Naive thymus-derived CD8-positive, alpha-beta T cell (primary cell): ENCODE measurements at places on chromosomes 2 and 18.

GRCh38 chr2:82139979-82140611, 1835.5 kb upstream of the LRRTM1 start:
- H3K4me3 ChIP-seq = no peak overlapping the region
- DNase-seq = no peak
- no peaks in the 10 kb centered on the region for H3K36me3 ChIP-seq
- no peaks in the 10 kb centered on the region for H3K4me1 ChIP-seq

- no peaks in the 10 kb centered on the region for H3K4me1 ChIP-seq
- peaks cover 4% of the 10 kb centered on the region for H3K27me3 ChIP-seq
- H3K4me3 ChIP-seq = no peak overlapping the region
- H3K36me3 ChIP-seq = no peaks in the 10 kb centered on the region
Measured at GRCh38 chr2:107132070-107132469, 246.1 kb upstream of the ST6GAL2 start.

DNA sequence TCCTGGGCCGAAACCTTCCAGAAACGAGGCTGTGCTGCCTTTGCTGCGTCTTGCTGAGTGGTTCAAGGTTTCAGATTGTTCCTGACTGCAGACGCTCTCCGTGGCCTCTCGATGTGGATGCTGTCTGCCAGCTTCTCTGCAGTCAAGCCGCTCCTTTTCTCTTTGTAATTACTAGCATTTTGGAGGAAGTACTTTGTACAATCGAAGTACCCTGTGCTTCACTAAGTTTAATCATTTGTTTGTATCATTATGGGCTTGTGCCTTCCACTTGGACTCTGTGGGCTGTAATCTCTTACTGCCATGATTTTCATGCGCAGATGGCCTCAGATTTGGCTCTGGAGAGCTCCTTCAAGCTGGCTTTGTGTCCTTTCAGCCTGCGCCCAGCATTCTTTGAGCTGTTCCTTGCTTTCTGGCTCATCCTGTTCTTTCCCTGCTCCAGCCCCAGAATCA, 49.3 kb downstream of the TRAF3IP1 start:
- no peak overlapping the region for H3K4me3 ChIP-seq
- H3K4me1 ChIP-seq = peaks cover 8% of the 10 kb centered on the region
- H3K27me3 ChIP-seq = no peaks in the 10 kb centered on the region
- DNase-seq = no peak
- no peak overlapping the region for H3K27ac ChIP-seq

- no peaks in the 10 kb centered on the region for H3K4me1 ChIP-seq
- no peaks in the 10 kb centered on the region for H3K27me3 ChIP-seq
- DNase-seq = no peak
- no peak overlapping the region for H3K4me3 ChIP-seq
- H3K36me3 ChIP-seq = peaks cover 16% of the 10 kb centered on the region
- H3K27ac ChIP-seq = no peak overlapping the region
Measured at GRCh38 chr2:38128653-38129052, 52.7 kb upstream of the CYP1B1 start.

DNA sequence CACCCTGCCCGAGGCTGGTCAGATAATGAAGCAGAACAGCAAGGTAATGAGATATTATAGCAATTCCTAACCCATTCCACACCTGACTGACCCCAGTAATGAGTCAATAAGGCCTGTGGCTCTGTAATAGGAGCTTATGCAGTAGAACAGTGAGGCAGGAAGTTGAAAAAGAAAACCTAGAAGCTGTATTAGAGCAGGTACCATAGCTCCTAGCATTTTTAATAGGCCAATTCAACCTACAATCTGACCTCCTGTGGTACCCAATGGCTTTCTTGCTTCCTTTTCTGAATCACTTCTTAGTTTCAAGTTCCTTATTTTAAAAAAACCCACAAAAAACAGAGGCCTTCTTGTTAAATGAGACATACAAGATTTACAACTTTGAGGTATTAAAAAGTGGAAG, 43.6 kb upstream of the MAP2 start:
- H3K27me3 ChIP-seq = no peaks in the 10 kb centered on the region
- no peaks in the 10 kb centered on the region for H3K36me3 ChIP-seq
- H3K4me1 ChIP-seq = no peaks in the 10 kb centered on the region
- no peak overlapping the region for H3K27ac ChIP-seq

- H3K4me3 ChIP-seq = no peak within 1 kb of the TSS
- peaks cover 61% of the 10 kb centered on the region for H3K36me3 ChIP-seq
- no peaks in the 10 kb centered on the region for H3K27me3 ChIP-seq
- H3K4me1 ChIP-seq = peaks cover 7% of the 10 kb centered on the region
Measured at GRCh38 chr2:27441958-27442919, at the start of gene KRTCAP3. Gene KRTCAP3 (plus strand): TSS chr2:27442381. CDS start chr2:27442413, 32 bp downstream.

DNA sequence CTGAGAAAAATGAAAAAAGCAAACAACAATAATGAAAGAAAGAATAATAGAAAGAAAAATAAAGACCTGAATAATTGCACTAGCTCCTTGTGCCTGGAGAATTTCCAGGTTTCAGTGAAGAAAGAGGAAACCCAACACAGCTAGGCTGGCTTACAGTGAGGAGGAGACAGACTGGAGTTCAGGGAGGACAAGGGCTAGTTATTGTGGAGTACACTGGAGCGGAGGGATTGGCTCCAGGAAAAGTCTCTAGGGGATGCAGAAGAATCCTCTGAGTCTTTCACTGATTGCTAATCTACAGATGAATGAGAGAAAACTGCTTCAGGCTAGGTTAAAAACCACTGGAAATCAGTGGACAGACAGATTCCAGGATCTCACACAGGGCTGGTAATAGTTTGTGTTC, 163.6 kb upstream of the RBMS1 start:
- H3K27ac ChIP-seq = no peak overlapping the region
- H3K27me3 ChIP-seq = peaks cover 16% of the 10 kb centered on the region
- DNase-seq = no peak
- no peaks in the 10 kb centered on the region for H3K36me3 ChIP-seq
- H3K4me3 ChIP-seq = no peak overlapping the region

GRCh38 chr2:74528600-74529356, 728 bp downstream of the AUP1 start:
- no peaks in the 10 kb centered on the region for H3K27me3 ChIP-seq
- peak overlapping the region; percentile 95 for H3K4me3 ChIP-seq
- DNase-seq = no peak
- peaks cover 22% of the 10 kb centered on the region for H3K4me1 ChIP-seq
- H3K27ac ChIP-seq = peak overlapping the region; percentile 92

GRCh38 chr2:215567504-215567903, 131.6 kb upstream of the FN1 start:
- no peak for DNase-seq
- H3K4me1 ChIP-seq = no peaks in the 10 kb centered on the region
- H3K27ac ChIP-seq = no peak overlapping the region
- H3K4me3 ChIP-seq = no peak overlapping the region

DNA sequence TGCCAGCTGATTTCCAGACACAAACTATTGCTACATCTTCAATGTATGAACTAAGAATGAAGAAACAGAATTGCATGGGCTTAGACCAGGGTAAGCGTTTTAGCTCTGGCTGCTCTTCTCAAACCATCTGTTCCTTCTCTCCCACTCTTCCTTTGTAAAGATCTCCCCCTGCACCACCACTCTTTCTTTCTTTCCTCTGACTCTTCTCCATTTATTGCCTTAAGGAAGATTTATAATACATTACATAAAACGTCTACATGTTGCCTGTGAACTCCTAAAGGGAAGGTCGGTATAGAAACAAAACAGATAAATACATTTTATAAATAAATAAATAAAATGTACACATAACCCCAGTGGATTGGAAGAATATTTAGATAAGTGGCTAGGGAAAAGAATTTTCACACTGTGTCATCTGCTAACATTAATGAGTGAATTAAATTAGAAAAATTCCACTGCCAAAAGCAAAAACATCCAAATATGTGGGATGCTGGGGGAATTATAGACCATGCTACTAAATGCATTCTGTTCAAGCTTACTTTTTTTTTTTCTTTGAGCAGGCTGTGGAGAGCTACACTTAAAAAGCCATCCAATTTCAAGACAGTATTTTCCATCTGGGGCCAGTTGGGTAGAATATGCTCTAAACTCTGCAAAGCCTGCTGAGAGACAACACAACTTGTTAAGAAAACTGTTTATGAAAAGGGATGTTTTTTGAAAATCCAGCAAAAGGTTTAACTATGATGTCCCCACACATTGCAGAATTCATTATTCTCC, 41.5 kb downstream of the NCKAP5 start:
- H3K27me3 ChIP-seq = no peaks in the 10 kb centered on the region
- DNase-seq = no peak
- no peak overlapping the region for H3K4me3 ChIP-seq
- H3K4me1 ChIP-seq = no peaks in the 10 kb centered on the region
- H3K36me3 ChIP-seq = no peaks in the 10 kb centered on the region

- H3K4me3 ChIP-seq = no peak overlapping the region
- H3K4me1 ChIP-seq = no peaks in the 10 kb centered on the region
- peaks cover 20% of the 10 kb centered on the region for H3K27me3 ChIP-seq
- H3K27ac ChIP-seq = no peak overlapping the region
Measured at GRCh38 chr2:217766356-217766755, 236.4 kb downstream of the TNS1 start.

DNA sequence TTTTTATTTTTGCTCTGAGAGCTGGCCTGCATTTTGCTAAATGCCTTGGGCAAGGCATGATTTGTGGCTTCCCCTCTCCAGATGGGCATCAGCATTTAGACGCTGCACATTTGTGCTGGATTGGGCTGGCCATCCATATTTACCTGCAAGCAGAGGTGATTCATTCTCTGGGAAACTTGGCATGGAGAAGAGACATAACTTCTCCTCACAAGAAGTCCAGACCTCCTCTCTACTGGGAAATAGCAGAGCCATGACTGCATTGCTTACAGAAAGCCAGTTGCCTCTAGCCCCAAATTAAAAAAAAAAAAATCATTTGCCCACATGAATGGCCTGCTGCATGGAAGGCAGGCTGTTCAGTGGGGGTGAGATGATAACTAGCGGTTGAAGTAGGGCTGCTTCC, 120.1 kb downstream of the ACTR3 start:
- H3K4me1 ChIP-seq = no peaks in the 10 kb centered on the region
- no peak overlapping the region for H3K4me3 ChIP-seq
- peaks cover 4% of the 10 kb centered on the region for H3K27me3 ChIP-seq
- H3K36me3 ChIP-seq = no peaks in the 10 kb centered on the region
- H3K27ac ChIP-seq = no peak overlapping the region

DNA sequence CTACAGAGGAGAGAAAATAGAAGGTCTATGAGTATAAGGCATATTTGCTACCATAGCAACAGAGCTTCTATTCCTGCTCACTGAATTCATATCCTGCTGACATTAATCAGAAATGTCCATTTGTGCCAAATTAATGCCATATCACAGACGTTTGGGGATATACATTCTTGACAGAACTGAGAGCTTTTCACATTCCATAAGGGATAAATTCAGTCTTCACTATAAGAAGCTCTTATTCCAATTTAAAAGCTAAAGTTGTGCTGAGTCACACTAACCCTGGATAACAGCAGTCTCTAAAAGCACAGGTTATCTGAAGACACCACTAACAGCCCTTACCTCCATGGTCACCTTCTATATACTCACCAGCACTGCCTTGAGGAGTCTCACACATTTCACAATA, 178.1 kb downstream of the RAB3GAP1 start:
- H3K27ac ChIP-seq = no peak overlapping the region
- peaks cover 22% of the 10 kb centered on the region for H3K36me3 ChIP-seq
- H3K4me3 ChIP-seq = no peak overlapping the region

- peaks cover 4% of the 10 kb centered on the region for H3K36me3 ChIP-seq
- H3K4me3 ChIP-seq = no peak overlapping the region
- no peaks in the 10 kb centered on the region for H3K27me3 ChIP-seq
Measured at GRCh38 chr2:238420442-238420841, 6.3 kb upstream of the ASB1 start.

DNA sequence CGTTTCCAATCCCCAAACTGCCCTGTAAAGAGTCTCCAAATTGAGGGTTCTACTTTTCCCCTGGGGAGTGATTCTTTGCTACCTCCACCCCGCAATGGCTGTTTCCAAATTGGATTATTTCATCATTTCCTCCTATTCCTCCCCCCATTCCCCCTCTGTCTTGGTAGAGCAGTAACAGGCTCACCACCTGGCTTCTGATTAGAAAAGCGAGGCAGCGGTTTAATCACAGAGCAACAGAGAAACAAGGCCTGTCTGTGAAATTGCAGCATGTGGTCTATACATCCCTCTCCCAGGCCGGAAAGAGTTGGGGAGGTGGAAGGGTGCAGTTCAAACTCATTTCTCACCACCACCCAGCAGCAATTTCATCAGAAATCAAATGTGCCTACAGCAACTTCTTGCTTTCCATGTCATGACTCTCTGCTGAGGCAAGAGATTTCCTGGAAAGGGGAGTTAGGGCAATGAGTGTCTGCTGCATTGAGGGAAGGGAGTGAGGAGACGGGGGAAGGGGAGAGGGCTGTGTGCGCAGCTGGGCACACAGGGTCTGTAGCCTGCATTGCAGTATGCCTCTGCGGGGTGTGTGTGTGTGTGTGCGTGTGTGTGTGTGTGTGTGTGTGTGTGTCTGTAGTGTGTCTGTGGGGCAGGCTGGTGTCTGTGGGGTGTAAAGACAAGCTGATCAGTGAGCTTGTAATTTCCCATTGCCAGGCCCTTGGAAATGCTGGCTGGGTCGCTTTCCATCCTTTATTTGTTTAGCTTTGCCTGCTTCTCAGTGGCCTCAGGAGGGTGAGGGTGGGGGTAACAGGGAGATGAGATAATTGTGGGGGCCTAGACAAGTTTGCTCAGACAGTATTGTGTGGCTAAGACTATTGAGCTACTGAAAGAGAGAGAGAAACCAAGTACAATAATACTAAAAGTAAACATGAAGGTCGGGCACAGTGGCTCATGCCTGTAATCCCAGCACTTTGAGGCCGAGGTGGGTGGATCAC, 13.5 kb upstream of the IGFBP2 start:
- no peak overlapping the region for H3K4me3 ChIP-seq
- H3K27ac ChIP-seq = no peak overlapping the region
- H3K27me3 ChIP-seq = peaks cover 3% of the 10 kb centered on the region
- DNase-seq = no peak
- no peaks in the 10 kb centered on the region for H3K36me3 ChIP-seq
- H3K4me1 ChIP-seq = peaks cover 6% of the 10 kb centered on the region

GRCh38 chr2:172242961-172243360, 140.3 kb upstream of the DLX2 start:
- H3K4me3 ChIP-seq = no peak overlapping the region
- H3K27me3 ChIP-seq = no peaks in the 10 kb centered on the region
- H3K36me3 ChIP-seq = no peaks in the 10 kb centered on the region
- DNase-seq = no peak
- H3K4me1 ChIP-seq = peaks cover 5% of the 10 kb centered on the region

GRCh38 chr2:241639385-241639784, 1.9 kb downstream of the ATG4B start:
- H3K4me1 ChIP-seq = peaks cover 62% of the 10 kb centered on the region
- no peak for DNase-seq
- H3K27me3 ChIP-seq = no peaks in the 10 kb centered on the region
- H3K36me3 ChIP-seq = peaks cover 11% of the 10 kb centered on the region
- no peak overlapping the region for H3K27ac ChIP-seq

- DNase-seq = no peak
- no peak overlapping the region for H3K4me3 ChIP-seq
- H3K27ac ChIP-seq = no peak overlapping the region
- no peaks in the 10 kb centered on the region for H3K4me1 ChIP-seq
Measured at GRCh38 chr18:62648045-62648678, 67.2 kb upstream of the PHLPP1 start.

DNA sequence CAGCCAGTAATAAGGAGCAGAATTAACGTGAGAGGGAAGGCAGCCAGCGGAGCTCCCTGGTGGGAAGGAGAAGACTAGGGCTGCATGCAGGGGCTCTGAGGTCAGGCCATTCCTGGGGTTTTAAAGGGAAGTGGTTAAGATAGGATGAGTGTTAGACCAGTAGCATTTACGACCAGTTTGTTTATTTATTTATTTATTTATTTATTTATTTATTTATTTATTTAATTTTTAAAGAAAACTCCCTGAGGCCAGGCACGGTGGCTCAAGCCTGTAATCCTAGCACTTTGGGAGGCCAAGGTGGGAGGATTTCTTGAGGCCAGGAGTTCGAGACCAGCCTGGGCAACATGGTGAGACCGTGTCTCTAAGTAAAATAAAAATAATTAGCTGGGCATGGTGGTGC, 152.8 kb downstream of the FHOD3 start:
- H3K27ac ChIP-seq = no peak overlapping the region
- H3K4me1 ChIP-seq = no peaks in the 10 kb centered on the region
- H3K36me3 ChIP-seq = no peaks in the 10 kb centered on the region
- no peak overlapping the region for H3K4me3 ChIP-seq
- peaks cover 7% of the 10 kb centered on the region for H3K27me3 ChIP-seq
